Muscle of back (tissue), 13 donors: ENCODE measurements at places on chromosomes 11 and 22. TPM values are rescaled to one million over a fixed set of nuclear protein-coding genes. Genes with fewer than 3 reads are reported as not detected.

DNA sequence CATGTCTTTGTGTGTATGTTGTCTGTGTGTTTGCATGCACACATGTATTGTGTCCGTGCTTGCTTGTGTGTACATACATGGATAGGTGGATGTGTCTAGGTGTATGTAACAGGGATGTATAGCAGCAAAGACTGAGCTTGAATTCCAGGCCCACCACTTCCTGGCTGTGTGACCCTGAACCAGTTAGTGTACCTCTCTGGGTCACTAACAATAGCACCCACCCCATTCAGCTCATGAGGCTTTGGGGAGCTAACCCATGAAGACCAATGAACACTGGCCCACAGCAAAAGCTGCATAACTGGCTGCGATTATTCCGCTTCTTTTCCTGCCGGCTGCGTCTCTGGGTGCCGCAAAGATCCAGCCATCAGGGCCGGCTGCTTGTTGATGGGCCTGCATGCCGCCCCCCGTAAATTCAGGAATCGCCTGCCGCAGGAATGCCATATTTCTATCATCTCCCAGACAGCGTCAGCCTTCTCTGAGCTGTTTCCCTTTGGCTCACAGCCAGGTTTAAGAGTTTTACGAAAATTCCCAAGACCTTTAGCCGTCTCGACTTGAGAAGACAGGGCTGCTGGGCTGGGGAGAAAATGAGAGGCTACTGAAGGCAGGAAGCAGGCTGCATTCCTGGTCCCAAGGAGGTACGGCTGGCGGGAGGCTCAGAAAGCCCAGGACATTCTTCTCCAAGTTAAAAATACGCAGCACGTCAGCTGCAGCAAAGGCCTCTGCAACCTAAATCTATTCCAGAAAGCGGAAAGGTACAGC is 224.6 kb downstream of the MN1 start:
- DNase-seq, result peak; percentile 83

GRCh38 chr22:33337524-33337923 is 279.3 kb upstream of the SYN3 start:
- no peak for DNase-seq

SUSD2 gene
- 0.56 TPM for polyA plus RNA-seq

OR5B21 gene
- polyA plus RNA-seq, result not detected

GRCh38 chr11:134518616-134519389 is 106.8 kb upstream of the B3GAT1 start:
- no peak for DNase-seq

DNA sequence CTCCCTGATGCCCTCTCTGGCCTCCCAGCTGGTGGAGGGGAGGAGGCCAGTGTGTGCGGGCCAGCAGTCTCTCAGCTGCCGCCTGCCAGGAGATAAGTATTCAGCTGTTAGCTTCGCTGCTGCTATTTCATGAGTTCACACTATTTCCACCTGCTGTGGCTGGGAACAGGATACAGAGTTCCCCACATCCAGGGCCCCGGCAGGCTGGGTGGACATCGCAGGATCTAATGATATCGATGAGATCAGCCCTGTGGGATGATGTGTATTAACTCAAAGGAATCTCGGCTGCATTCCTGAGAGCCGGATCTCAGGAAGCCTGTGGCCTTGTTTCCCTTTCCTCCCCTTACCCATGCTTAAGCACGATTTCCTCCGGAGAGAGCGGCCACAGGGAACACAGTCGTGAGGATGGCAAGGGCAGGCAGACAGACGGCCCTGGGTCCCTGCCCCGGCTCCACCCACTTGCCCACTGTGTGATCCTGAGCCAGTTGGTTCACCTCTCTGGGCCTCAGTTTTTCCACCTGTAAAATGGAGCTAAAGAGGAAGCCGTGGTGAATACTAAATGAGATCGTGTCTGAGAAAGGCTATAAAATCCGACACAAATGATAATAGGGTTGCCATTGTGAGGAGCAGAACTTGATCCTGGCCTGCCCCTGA is 6.5 kb upstream of the PVALB start:
- DNase-seq, result peak; percentile 69

SPON1 gene
- polyA plus RNA-seq, result 27.9 TPM

ANO9 gene
- polyA plus RNA-seq, result 0.28 TPM

DNA sequence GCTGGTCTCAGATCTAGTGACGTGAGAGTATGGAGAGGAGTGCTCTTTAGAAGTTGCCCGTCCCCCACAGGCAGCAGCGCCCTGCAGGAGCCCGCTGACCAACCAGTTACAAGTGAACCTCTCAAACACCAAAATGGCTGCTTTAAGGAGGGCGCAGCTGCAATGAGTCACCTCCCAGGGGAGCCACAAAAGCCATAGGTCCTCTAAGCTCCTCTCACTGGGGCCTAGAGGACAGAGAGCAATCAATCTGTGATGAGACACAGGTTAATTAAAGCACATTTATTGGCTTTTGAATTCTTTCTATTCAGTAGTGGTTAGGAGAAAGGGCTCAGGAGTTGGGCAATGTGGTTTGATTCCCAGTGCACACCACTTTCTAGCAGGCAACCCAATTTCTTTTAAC is 15.5 kb upstream of the RAPSN start:
- no peak for DNase-seq

- no peak for DNase-seq
Observed at GRCh38 chr11:7898666-7899283, 32.3 kb downstream of the OR10A6 start.

DNA sequence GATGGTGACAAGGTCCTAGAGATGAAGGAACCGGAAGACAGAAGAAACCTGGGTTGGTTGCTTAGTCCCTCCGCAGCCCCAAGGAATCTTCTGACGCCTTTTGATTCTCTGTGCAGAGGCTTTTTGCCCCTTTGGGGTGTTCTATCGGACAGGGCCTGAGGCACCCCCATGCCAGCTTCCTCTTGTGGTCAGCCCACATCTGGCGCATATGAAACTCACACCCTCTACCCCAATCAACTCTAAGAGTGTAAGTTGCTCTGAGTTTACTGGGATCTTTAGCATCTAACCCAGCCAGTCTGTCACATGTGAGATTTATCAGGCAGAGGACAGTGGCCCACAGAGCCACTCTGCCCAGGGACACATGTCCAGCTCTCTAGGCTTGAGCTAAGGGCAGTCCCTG is 17.4 kb downstream of the RASD2 start:
- DNase-seq, result no peak

DNA sequence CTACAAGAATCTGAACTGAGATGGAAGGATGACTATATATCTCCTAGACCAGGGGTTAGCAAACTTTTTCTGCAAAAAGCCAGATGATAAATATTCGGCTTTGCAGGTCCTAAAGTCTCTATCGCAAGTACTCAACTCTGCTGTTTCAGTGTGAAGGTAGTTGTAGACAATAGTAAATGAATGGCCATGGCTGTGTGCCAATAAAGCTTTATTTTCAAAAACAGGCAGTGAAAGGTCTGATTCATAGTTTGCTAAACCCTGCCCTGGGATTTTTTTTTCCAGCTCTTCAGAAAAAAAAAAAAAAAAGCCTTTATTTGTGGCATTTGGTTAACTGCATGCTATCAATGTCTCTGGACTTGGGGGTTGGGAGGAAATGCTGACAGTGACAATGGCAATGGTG is 37.5 kb downstream of the FAM227A start:
- no peak for DNase-seq

GRCh38 chr11:45788887-45789286 is 16.1 kb upstream of the SLC35C1 start:
- DNase-seq, result no peak

GRCh38 chr11:74636630-74637184 is 44.3 kb downstream of the POLD3 start:
- DNase-seq, result peak; percentile 59

TTC38 gene
- 17.7 TPM for polyA plus RNA-seq
